ENCODE measurements at places on chromosomes 5 and 9. TPM values are rescaled to one million over a fixed set of nuclear protein-coding genes. Genes with fewer than 3 reads are reported as not detected.

The INSL4 gene
- total RNA-seq, result not detected

The TMEM232 gene
- total RNA-seq, result 1.6 TPM

The FLT4 gene
- total RNA-seq, result 10.1 TPM

The C8G gene
- 0.75 TPM for total RNA-seq

The OLFM1 gene
- total RNA-seq, result 278 TPM

The C9orf50 gene
- total RNA-seq, result not detected

The PCDHA9 gene
- total RNA-seq, result 0.37 TPM

The PCDHGA12 gene
- 3.5 TPM for total RNA-seq

The PPP1R26 gene
- total RNA-seq, result 9.6 TPM

The FBP1 gene
- total RNA-seq, result not detected

The BTNL3 gene
- not detected for total RNA-seq

The LCP2 gene
- total RNA-seq, result not detected

The F2RL2 gene
- total RNA-seq, result 14.0 TPM

The SGCD gene
- total RNA-seq, result 0.22 TPM

The RIGI gene
- 7.4 TPM for total RNA-seq

The FCN1 gene
- not detected for total RNA-seq
